NAMALWA (cell line): ENCODE measurements at places on chromosomes 11 and 22.

DNA sequence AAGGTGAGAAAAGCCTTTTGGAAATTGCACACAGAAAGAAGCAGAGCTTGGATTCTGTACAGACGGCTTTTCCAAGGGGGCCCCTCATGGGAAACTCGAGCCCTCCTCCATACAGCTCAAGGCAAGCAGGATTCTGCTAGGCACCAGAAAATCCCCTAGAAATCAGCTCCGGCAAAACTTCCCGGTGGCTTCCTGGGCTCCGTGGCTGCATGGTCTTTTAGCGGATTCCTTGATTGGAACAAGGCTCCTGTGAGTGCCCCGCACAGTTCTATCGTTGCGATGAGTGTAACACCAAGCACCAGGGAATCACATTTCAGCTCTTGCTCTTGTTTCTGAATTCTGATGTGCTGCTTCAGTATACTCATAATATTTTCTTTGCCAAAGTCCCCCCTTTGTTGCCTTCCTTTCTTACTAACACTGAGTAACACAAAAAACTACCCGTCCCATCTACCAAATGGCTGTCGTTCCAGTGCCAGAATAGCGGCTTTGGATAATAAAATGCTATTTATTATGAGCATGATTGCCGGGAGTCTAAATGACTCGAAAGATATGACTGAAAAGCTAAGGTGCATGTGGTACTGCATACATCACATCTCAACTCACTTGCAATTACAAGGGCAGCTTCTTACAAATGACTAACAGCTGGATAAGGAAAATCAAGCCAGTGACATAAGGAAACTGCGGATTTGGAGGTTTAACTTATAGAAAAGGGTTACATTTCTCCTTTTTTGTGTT, 494.1 kb downstream of the DLG2 start:
- DNase-seq: no peak

DNA sequence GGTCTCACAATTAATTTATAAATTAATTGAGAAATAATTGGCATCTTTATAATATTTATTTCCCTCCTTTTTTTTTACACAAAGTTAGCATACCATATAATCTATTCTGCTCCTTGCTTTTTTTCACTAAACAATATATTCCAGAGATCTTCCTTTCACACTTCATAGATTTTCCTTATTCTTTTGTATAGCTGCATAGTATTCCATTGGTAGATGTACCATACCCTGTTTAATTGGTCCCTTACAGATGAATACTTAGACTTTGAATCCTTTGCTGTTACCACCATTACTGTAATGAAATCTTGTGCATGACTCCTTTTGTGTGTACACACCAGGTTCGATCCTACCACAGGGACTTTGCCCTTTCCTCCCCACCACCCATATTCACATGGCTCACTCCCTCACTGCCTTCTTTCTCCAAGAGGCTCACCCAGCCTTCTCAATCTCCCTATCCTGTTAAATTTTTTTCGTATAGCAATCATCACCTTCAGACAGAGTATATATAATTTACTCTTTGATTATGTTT, 48.9 kb downstream of the RBX1 start:
- no peak for DNase-seq

DNA sequence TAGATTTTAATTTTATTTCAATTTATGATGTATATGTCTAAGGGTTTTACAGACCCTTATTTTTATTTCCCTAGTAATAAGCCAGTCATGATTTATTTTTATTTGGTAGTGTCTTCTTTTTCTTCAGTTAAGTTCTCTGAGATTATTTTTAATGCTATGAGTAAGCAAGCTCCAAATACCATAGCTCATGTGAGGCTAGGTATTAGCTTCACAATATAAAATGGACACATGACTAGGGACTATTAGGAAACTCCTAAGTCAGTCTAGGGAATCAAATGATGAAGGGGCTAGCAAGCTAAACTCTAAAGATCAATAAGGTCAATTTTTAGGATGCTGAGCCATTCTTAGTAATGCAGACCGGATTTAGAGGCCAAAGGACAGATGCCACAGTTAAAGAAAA, 45.9 kb downstream of the CKAP5 start:
- no peak for DNase-seq

GRCh38 chr11:116478669-116479668, 293.8 kb downstream of the BUD13 start:
- DNase-seq: no peak

DNA sequence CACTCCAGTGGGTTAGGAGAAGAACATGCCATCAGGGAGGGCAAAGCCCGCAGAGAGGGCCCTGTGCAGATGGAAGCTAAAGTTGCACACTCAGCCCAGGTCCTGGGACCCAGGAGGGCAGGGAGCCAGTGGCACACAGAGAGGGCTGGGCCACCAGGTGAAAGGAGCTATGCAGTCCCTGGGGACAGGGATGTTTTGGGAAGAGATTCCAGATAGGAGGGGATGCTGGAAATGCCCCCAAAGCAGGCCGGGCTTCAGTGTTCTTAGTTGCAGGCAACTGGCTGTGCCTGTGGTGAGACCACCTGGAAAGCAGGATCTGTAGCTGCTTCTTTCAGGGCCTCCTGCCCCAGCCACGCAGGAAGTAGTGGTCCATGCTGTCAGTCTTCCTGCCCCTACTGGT, 19.6 kb downstream of the ANKK1 start:
- no peak for DNase-seq

- no peak for DNase-seq
These were observed 1.9 kb upstream of the C1QTNF5 start for GRCh38 chr11:119342362-119343130.

DNA sequence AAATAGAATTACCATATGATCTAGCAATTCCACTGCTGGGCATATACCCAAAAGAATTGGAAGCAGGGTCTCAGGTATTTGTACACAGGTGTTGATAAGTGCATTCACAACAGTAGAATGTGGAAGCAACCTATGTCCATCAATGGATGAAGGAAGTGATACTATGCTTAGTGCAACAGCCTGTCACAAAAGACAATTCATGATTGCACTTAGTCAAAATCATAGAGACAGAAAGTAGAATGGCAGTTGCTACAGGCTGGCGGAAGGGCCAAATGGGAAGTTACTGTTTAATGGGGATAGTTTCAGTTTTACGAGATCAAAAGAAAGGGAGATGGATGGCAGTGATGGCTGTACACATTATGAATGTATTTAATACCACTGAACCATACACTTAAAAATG, 42.0 kb downstream of the SGSM3 start:
- peak; percentile 76 for DNase-seq

DNA sequence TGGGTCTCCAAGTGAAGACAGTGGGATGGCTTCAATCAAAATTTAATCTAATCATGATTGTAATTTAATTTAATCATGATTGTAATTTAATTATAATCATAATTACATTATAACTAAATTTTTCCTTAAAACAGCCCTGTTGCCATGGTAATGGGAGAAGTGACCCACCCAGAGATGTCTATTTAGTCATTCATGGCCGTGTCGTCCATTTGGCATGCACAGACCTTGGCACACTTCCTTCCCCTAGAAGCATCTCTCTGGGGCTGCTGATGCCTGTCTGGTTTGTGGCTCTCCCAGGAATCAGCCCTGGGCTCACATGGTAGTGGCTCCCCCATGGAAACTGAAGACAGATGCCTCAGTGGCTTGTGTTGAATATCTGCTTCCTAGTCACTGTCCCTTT, 27.0 kb downstream of the P4HA3 start:
- no peak for DNase-seq

DNA sequence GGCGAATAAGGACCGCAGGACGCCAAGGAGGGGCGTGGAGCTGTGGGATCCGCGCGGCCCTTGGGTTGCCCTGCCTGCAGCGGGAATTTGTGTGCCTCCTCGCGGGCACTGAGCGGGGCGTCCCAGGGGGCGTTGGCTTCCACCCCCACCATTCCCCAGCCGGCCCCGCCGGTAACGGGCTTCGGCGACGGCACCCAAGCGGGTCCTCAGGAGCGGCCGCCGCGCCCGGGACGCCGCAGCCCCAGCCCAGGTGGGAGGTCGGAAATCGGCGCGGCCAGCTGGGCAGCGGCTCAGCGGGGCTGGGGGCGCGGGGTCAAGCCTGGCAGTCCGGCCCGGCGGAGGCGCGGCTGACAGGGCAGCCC, 320 bp downstream of the CLTCL1 start:
- no peak for DNase-seq

DNA sequence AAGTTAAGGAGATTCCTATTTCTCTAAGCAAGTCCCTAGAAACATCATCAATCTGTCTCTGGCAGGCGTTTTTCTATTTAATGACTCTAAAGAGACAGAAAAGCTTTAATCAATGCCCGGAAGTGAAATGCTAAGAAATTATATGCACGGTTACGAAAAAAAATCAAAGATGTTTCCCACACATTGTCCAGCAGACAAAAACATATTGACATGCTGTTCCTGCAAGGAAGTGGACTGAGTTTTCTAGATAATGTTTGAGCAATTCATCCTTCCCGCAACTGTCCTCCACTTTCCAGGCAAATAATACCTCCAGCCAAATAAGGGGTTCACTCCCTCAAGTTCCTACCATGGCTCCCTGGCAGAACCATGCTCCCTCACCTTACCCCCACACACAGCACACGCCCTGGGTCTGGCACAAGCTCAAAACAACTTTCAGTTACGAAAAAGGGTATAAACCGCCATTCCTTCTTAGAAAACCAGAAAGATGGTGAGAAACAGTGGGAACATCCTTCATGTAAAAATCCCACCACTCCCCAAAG, 29.6 kb downstream of the GALNT18 start:
- no peak for DNase-seq

GRCh38 chr11:85823816-85824215, 12.9 kb upstream of the SYTL2 start:
- DNase-seq: no peak

DNA sequence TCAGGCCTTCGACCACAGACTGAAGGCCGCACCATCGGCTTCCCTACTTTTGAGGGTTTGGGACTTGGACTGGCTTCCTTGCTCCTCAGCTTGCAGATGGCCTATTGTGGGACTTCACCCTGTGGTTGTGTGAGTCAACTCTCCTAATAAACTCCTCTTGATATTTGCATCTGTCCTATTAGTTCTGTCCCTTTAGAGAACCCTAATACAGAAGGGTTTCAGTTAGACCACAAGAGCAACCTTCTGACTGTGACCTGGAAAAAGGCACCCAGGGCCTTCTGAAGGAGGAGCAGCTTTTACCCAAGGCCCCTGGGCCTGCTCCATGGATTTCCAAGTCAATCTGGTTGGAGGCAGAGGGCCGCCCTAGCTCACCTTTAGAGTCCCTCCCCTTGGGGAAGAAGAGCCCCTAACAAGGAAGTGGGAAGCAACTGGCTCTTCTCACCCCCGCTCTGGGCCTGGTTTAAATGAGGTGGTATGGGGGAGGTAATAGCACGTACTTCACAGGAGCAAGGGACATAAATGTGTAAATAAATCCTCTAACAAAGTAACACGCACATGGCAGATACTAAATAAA, 11.2 kb upstream of the CHST1 start:
- DNase-seq: no peak

- no peak for DNase-seq
These were observed 14.7 kb downstream of the PHF21B start for GRCh38 chr22:44995105-44995514.

- DNase-seq: no peak
These were observed 5.7 kb upstream of the SIDT2 start for GRCh38 chr11:117172724-117173421.

DNA sequence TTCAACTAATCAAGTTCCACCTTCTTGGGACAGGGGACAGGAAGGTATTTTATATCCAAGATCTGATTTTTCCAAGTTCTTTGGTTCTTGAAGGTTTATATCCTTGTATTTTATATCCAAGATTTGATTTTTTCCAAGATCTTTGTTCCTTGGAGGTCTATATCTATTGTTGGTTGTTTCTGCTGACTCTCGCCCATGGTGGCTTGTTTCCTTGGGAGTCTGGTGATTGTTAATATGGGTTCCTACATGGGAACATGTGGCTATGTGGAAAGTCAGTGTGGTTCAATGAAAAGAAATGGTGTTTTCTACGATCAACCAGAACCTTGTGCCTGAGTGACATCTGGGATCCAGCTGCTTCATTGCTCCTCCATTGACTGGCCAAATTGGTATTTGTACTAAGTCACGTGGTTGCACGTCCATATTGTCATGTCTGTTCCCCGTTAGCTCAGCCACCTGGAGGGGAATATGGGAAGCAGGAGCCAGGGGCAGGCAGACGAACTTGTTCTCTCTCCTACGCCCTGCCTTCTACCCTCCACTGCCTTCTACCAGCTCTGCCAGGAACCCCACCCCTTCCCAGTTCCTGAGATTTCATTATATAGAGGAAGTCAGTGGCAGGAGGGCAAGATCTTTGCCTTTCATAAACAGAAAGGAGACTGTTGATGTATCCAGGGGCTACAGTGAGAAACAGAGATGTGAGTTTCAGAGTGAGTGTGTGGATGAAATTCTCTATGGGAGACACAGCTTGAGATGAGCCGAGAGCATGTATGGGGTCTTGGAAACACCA, 11.1 kb upstream of the CSF2RB start:
- DNase-seq: no peak

GRCh38 chr11:73652856-73653559, 6.6 kb downstream of the PLEKHB1 start:
- DNase-seq: no peak

GRCh38 chr11:132604431-132604830, 927.9 kb downstream of the OPCML start:
- DNase-seq: no peak

GRCh38 chr11:35553831-35554230, 28.4 kb upstream of the PAMR1 start:
- DNase-seq: no peak

GRCh38 chr11:115504276-115505158, at the start of gene CADM1:
TSS of gene CADM1 (minus strand) at chr11:115504415.
- peak; percentile 91 for DNase-seq

GRCh38 chr11:41056892-41057569, 402.4 kb downstream of the LRRC4C start:
- DNase-seq: no peak

- DNase-seq: peak; percentile 65
These were observed 23.4 kb upstream of the RIC3 start for GRCh38 chr11:8192016-8192895.

DNA sequence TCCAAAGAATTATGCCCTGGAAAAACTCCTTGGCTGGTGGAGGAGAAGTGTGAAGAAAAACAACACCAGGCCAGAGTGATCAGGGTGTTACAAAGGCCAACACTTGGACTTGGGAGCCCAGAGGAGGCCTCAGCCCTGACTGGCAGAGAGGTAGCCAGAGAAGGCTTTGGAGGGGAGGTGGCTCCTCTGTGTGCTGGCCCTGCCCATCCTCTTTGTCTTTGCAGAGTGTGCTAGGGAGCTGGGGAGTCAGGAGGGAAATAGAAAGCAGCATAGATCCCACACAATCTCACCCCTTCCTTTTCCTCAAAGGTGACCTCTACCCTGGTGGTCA, 12.0 kb upstream of the P2RY6 start:
- no peak for DNase-seq

GRCh38 chr22:23632178-23632577, at the start of gene DRICH1:
TSS of gene DRICH1 (minus strand) at chr22:23632321. CDS start at chr22:23632023, 298 bp downstream.
- no peak for DNase-seq
